ENCODE measurements at places on chromosomes 11 and 22. TPM values are rescaled to one million over a fixed set of nuclear protein-coding genes. Genes with fewer than 3 reads are reported as not detected.

GRCh38 chr11:28878025-28878424 lies 769.8 kb downstream of the METTL15 start:
- DNase-seq, result no peak

GRCh38 chr11:77212314-77213007 lies 84.4 kb downstream of the MYO7A start:
- DNase-seq, result no peak

Gene ADM
- 569 TPM for total RNA-seq

- no peak for DNase-seq
Measured at GRCh38 chr11:3949125-3949524, 93.7 kb downstream of the STIM1 start.

GRCh38 chr11:5247472-5248192 lies 2.0 kb downstream of the HBG1 start:
- DNase-seq, result no peak

DNA sequence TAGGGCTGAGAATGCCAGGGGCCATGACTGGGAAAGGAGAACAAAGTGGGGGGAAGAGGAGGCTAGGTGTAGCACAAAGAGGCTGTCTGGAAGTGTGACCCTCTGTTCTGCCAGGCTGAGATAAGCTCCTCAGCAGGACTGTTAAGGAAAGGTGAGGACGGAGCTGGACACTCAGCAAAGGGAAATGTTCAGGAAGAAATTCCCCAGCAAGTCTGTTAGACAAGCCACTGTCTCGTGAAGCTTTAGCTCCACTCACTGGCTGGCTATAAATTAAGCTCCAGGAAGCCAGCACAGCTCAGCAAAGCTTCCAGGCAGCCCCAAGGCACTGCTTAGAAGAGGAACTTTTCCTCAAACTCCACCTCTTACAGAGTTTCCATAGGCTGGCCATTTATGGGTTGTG lies 181.2 kb upstream of the API5 start:
- DNase-seq, result no peak

DNA sequence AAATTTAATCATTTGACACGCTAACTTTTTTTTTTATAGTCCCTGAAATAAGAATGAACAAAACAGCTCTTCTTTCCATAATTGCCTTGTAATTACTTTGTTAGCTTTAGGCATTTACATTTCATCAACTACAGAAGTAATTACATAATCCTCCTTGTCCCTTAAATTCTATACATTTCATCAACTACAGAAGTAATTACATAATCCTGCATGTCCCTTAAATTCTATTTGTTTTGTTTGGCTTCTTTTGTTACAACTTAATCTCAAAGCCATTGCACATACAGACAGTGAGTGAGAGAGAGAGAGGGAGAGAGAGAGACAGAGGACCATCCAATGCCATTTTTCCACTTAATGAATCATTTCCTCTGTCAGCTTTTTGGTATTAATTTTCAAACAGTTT lies 873.2 kb downstream of the METTL15 start:
- DNase-seq, result no peak

DNA sequence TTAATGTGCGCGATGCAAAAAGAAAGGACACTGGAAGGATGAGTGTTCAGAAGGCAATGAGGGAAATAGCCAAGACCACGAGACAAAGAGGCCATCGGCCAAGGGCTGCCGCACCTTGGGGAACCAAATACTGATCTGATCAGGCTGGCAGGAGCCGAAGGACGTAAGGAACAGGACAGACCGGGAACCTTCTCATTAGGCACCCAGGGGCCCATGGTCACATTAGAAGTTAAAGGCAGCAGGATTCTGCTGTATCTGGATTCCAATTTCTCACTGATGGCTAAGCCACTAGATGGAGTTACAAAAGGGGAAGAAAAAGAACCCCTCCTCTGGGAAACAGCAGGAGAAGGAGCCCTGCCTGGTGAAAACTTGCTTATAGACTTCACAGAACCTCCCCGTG lies 28.8 kb upstream of the CPT1A start:
- DNase-seq, result no peak

Gene ZNF215
- 0.70 TPM for total RNA-seq

DNA sequence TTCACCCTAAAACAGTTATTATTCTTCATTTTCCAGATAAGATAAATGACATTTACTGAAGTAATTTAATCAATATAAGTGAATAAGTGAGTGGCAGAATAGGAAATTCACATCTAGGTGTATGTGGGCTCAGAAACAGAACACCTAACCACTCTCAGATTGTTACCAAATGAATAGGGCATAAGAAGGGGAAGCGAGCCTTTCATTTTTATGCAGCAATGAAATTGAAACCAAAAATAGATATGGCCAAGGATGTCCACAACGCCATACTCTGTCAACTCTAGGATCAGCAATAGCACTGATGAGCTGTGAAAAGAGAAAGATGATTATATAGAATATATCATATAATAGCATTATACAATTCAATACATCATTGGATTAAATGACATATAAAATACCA lies 398.1 kb upstream of the API5 start:
- DNase-seq, result no peak

- no peak for DNase-seq
Measured at GRCh38 chr11:38296211-38296776, 1698.3 kb upstream of the RAG2 start.

DNA sequence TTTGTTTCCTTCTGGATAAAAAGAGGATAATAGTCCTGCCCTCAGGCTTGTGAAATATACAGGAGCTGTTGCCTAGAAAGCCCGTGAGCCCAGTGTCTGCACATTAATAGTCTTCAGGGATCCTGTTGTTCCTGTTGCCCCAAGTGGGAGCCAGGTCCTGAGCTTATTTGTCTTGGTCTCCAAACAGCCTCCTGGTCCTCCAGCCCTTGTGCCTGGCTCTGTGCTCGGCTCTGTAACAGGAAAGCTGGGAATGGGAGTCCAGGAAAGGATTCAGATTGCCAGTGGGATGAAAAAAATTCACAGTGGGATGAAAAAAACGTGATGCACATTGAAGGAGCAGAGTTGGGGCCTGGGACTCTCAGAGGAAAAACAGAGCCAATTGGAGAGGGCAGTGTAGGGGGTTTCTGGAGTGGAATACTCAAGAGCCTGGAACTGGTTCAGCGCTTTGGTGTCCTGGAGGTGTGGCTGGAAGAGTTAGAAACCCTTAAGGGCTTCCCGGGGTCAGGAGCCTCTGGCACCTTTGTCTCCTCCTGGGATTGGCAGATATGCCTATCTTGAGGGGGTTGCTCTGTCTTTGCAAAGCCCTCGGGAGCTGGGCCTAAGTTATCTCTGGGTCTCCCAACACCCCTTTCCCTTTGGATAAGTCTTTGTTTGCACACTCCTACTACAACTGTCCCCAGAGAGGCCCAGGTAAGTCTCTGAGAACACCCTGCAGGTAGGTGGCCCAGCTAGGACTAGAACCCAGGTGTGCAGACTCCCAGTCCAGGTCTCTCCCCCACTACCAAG lies 2.3 kb upstream of the INPPL1 start:
- DNase-seq, result no peak

- no peak for DNase-seq
Measured at GRCh38 chr11:116065191-116065895, 561.1 kb upstream of the CADM1 start.

GRCh38 chr11:79330651-79331050 lies 110.2 kb downstream of the TENM4 start:
- no peak for DNase-seq

Gene POU2AF3
- not detected for total RNA-seq
